ENCODE measurements at places on chromosomes 7 and 10.

DNA sequence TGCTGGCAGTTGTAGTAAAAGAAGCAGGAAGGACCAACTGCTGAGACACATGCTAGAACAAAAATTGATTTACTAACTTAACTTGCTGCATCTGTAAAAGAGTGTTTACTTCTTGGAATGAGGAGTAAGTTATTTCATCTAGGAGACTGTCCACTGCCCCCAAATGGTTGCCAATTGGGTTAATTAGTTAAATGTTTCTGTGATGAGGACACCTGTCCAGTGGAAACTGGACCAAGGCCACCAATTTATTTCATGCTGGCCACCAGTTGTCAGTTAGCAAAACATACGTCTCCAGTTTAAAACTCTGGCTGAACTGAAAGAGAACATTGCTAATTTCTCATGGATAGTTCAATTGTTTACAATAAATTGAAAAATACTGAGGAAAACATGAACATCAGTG, 191.7 kb downstream of the PPP1R9A start:
- no peak for DNase-seq

DNA sequence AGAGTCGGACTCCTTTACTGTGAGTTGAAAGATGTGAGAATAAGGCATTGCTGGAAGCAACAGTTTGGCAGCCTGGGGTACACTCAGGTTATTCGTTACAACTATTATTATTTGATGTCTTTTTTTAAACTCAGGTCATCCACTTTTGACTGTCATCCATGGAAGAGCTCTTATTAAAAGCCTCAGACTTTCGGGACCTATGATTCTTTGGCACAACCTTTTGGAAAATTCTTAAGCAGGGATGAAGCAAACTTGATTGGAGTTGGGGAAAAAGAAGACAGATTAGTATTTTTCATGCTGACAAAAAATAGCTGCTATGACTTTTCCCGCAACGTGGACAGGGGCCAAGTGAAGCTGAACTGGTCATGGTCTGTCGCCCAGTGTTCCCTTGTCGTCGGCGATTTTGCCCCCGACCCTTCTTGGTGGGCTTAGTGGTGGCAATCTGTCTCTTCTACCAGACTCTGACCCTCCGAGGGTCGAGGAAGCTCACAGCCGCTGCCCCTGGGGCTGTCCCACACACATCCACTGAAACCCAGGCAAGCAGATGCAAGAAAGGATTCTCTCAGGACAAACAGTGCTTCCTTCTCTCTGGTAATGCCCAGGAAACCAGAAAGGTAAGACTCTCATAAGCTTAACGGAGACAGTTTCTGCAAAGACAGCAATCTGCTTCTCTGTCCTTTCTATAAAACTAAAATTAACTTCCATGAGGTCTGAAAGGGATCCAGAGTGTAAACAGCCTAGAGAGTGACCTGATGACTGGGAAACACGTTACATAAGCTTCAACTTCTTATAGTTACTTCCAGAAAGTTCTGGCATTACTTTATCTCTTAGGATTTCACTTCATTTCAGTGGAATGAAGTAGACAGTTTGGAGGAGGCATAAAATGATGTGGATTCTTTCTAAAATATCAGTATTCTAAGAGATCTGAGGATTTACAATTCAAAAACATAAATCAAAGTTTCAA, 1.0 kb downstream of the CPED1 start:
- DNase-seq = no peak

DNA sequence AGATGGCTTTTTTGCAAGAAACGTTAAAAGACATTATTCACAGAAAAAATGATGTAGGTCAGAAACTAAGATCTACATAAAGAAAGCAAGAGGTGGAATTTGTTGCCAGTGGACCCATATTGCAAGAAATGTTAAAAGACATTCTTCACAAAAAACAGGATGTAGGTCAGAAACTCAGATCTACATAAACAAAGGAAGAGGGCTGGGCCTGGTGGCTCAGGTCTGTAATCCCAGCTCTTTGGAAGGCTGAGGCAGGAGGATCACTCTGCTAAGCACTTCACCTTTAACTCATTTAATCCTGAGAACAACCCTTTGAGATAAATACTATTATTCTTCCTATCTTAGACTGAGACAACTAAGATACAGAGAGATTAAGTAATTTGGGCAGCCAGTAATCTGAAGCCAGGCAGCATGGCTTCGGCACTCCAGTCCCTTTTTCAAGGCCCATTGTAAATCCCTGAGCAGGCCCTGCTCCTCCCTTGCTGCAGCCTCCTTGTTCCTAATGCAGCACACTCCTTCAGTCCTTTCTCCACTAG, 11.6 kb downstream of the ZFAND4 start:
- DNase-seq = no peak

DNA sequence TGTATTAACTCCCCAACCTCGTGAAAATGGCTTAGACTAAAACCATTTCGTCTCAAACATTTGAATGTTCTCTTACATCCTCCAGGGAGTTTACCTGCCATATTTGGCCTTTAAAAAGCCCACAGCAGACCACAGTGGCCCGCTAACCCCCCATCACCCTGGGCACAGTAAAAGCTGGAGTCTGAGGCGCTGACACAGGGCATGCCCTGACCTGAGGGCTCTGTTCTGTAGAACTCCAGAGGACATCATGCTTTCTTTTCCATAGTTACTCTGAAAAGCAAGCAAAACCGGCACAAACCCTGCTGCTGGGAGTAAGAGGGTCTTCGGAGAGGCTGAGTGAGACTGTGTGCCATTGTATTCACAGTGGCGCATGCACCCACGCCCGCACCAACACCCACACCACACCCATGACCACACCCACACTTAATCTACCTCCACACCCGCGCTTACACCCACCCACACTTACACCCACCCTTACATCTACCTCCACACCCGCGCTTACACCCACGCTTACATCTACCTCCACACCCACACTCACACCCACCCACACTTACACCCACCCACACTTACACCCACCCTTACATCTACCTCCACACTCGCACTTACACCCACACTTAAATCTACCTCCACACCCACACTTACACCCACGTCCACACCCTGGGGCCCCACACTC, 32.1 kb downstream of the LRRC27 start:
- DNase-seq = no peak

DNA sequence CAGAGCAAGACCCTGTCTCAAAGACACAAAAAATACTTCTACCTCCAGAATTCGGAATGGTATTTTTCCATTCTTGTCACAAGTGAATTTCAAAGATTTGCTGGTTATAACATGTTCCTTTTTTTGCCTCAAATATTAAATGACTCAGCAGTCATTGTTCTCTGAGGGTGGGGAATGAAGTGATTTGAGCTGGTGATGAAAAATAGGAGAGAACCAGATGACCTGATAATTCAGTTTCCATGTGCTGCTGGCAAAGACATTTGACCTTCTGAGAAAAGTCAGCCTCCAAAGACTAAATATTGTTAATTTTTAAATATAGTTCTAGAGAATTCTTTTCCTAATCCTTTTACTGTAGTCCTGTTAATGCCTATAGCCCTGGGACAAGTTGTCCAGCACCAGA, 78.9 kb downstream of the CACNB2 start:
- DNase-seq = no peak

GRCh38 chr10:35339942-35340341, 3.6 kb downstream of the CCNY start:
- no peak for DNase-seq

DNA sequence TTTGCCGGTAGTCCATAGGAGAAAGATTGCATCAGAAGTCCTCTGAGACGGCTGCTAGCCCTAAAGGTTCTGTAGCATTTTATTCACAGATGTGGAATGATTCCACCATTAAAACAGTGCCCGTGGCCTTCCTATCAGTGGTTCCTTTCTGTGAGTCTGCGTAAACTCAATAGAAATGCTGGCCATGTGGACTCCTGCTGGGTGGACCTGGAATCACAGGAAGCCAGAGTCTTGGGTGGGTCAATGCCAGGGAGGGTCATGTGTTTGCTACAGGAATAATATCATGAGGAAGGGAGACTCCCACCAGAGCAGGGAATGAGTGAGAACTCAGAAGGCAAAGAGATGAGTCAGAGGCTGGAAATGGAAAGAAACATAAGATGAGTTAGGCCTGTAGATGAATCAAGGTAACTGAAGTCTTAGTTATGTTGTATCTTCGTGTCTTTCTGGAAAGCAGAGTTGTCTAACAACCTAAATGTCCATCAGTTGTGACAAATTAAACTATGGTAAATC, 410.4 kb upstream of the AUTS2 start:
- no peak for DNase-seq

DNA sequence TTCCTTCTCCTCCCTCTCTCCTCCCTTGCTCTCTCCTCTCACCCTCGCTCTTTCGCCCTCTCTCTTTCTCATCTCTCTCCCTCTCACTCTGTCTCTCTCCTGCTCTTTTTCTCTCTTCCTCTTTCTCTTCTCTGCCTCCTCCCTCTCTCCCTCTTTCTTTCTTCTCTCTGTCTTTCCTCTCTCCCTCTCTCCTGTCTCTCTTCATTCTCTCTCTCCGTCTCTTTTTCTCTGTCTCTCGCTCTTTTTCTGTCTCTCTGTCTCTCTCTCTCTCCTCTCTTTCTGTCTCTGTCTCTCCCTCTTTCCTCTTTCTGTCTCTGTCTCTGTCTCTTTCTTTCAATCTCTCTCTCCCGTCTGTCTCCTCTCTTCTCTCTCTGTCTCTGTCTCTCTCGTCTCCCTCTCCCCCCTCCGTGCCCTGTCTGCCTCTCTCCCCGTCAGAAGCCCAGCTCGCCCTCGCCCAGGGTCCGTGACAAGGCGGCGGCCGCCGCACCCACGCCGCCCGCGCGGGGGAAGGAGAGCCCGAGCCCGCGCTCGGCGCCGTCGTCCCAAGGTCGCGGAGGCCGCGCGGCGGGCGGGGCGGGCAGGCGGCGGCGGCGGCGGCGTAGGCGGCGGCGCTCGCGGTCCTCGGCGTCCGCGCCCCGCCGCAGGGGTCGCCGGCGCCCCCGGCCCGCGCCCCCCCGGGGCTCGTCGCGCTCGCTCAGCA, 21.3 kb upstream of the HSPB1 start:
- DNase-seq = no peak

DNA sequence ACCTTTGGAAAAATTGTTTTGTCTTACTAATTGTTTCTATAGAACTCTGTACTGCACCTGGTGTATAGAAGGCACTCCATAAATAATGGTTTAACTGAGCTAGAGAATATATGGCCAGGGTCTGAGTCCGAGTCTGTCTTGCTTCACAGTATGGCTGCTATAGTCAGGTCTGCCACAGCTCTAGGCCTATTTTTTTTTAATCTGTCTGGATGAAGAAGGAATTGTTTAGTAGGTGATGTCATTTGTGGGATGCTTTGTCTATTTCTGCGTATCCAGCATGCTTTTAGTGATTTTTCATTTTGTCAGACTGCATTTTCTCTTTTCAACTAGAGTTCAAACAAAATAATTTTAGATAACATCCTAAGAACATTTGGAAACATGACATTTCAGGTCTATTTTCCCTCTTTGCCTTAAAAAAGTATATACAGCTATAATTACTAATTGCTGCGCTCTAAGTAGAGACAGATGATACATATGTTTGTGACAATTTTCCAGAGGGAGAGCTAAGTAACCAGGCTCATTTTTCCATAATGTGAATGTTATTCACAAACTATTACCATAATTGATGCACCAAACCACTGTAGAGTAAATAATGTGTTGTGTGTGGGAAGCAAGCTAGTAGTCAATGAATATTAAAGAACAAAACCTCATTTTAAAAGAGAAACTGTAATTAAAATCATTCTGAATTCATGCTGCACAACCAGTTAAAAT, 361.7 kb downstream of the AUTS2 start:
- DNase-seq = no peak

GRCh38 chr7:38244516-38244915, 28.9 kb downstream of the TARP start:
- DNase-seq = no peak

GRCh38 chr7:48414011-48414732, 242.9 kb downstream of the ABCA13 start:
- no peak for DNase-seq

- no peak for DNase-seq
These were observed 34.8 kb upstream of the NUB1 start for GRCh38 chr7:151306860-151307259.

- DNase-seq = no peak
These were observed 13.9 kb downstream of the EIF4H start for GRCh38 chr7:74187915-74188675.

DNA sequence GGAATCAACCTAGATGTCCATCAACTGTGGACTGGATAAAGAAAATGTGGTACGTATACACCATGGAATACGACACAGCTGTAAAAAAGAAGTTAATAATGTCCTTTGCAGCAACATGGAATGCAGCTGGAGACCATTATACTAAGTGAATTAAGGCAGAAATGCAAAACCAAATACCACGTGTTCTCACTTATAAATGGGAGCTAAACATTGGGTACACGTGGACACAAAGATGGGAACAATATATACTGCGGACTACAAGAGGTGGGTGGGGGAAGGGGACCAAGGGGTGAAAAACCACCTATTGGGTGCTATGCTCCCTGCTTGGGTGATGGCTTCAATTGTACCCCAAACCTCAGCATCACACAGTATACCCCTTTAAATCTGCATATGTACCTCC, 385.5 kb downstream of the SORCS3 start:
- DNase-seq = no peak
